ENCODE measurements at places on chromosomes 13 and 19.
A peak's percentile ranks its signal among the peaks of the same experiment; 100 is the strongest.

GRCh38 chr13:23558675-23559536, 11.3 kb upstream of the TNFRSF19 start:
- DNase-seq, result no peak

GRCh38 chr13:25232937-25233515, 54.3 kb downstream of the MTMR6 start:
- peak; percentile 58 for DNase-seq

GRCh38 chr13:95222733-95223018, 78.6 kb downstream of the ABCC4 start:
- DNase-seq, result no peak

GRCh38 chr13:73991884-73992283, 142.3 kb downstream of the KLF12 start:
- no peak for DNase-seq

DNA sequence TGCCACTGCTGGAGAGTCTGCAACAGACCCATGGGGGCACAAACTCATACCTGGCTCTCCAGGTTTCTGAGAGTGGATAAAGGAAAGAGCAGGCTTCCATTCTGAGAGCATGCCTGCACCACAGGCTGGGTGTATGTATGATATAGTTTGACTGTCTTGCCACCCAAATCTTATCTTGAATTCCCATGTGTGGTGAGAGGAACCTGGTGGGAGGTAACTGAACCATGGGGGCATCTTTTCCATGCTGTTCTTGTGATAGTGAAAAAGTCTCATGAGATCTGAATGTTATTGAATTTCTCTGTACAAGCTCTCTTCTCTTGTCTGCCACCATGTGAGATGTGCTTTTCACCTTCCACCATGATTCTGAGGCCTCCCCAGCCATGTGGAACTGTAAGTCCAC, 50.2 kb downstream of the ERICH6B start:
- DNase-seq, result no peak

GRCh38 chr13:89796196-89796595, 1551.3 kb upstream of the MIR17HG start:
- no peak for DNase-seq

- DNase-seq, result no peak
These were observed 17.8 kb downstream of the NFILZ start for GRCh38 chr19:8648240-8648639.
